GM10248 (cell line): ENCODE measurements at places on chromosomes 5 and 9.

GRCh38 chr9:97505845-97506244 is 4.4 kb downstream of the TMOD1 start:
- DNase-seq: no peak

DNA sequence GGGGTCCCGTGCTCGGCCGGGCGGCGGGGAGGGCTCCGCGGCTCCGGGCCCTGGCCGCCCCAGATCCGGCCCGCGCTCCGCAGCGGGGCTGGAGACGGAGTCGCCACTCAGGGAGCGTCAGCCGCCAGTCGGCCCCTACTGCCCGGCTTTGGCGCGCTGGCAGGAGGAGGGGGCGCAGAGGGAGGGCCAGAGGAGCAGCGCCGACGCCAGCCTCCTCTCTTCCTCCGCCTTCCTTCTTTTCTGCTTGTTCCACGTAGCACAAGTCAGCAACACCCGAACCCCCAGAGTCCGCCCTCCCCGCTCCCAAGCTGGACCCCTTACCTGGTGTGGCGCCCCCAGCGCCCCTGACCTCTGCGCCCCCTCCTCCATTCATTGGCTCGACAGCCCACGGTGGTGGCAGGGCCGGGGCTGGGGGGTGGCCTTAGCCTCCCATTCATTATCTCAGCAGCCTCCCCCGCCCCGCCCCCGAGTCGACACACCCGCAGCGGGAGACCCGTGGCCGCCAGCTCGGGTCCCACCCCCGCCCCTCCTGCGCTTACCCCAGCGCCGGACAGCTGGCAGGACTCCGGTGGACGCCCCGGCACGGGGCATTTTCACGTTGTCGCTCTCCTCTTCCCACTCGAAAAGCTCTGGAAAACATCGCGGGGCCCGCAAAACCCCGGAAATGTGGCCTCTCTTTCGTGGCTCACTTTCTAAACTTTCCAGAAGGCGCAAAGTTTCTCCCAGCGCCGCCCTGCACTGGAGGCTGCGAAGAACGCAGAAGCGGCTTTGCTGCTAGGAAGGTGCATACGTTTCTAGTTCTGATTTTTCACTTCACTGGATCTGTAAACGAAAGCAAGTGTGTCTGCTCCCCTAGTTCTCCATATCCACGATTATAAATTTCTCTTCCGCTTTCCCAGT is at the start of gene LPAR1:
Gene LPAR1 (minus strand): TSS at position 140 of the 900 bp plus-strand sequence. CDS start 66,353 bp downstream, outside the sequence.
- no peak for DNase-seq

GRCh38 chr5:41151564-41151963 is 61.8 kb downstream of the C6 start:
- DNase-seq: no peak

GRCh38 chr9:124639637-124640036 is 131.5 kb downstream of the NR6A1 start:
- no peak for DNase-seq

- no peak for DNase-seq
Measured at GRCh38 chr5:96902876-96903275, 26.6 kb downstream of the ERAP2 start.
